ENCODE measurements at places on chromosomes 3 and 15.

DNA sequence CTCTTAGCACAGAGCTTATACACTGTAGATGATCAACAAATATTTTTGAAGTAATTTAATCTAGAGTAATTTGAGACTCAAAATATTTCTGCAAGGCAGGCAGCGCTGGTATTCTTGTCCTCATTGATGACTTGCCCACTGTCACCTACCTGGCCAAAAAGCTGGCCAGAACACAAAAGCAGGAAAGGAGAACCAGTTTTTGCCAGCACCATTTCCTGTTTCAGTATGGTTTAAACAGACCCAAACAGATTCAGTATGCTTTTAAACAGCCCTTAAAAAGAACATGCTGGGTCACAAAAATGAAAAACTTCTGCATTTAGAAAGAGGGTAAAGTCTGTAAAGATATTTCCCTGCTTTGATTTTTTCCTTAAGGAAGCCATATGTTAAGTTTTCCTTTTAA is 42.3 kb upstream of the ZNF280D start:
- no peak for DNase-seq

- peak; percentile 66 for DNase-seq
These were observed 601 bp downstream of the ACTL6A start for GRCh38 chr3:179563271-179563783.

DNA sequence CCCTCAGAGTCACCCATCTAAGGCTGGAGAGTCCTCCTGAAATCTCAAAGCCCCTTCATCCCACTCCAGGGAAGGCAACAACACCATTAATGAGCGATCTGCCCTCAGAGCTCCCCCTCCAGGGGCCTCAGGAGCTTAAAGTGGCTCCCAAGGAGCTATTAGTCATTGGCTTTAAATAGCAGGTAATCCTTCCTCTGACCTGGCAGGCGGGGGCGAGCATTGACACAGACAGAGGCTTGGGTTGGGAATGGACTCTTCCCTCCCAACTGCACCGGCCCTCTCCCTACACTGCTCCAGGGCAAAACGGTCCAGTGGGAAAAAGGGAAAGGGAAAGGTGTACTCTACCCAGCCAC is 1.4 kb downstream of the MFGE8 start:
- no peak for DNase-seq

DNA sequence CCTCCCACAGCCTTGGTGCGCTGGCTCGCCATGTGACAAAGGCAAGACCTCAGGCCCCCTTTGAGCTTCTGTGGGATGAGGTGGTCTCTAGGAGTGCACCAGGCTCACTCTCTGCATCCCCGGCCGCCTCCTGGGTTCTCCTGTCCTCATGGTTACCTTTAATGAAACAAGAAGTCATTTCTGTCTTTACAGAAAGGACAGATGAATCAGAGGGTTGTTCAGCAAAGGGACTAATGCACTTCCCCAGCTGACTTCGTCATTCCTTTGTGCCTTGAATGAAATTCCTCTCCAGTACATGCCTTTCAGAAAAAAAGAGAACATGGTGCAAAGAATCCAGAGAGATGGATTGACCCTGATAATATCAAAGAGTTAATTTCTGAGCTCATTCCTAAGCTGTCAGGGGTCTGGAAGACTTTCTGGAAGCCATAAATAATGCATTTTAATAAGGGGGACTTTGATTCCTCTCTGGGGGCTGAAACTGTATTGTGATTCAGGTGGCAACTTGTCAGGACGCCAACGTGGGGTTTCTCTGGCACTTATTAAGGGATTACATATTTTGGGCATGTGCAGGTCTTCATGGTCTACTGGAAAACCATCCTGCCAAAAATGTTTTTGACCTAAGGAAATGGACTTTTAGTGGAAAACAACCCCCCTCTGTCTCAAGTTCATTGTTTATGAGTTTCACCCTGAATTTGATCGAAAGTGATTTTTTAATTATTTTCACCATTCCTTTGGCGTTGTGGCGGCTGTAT is 122.7 kb downstream of the FBLN2 start:
- no peak for DNase-seq

DNA sequence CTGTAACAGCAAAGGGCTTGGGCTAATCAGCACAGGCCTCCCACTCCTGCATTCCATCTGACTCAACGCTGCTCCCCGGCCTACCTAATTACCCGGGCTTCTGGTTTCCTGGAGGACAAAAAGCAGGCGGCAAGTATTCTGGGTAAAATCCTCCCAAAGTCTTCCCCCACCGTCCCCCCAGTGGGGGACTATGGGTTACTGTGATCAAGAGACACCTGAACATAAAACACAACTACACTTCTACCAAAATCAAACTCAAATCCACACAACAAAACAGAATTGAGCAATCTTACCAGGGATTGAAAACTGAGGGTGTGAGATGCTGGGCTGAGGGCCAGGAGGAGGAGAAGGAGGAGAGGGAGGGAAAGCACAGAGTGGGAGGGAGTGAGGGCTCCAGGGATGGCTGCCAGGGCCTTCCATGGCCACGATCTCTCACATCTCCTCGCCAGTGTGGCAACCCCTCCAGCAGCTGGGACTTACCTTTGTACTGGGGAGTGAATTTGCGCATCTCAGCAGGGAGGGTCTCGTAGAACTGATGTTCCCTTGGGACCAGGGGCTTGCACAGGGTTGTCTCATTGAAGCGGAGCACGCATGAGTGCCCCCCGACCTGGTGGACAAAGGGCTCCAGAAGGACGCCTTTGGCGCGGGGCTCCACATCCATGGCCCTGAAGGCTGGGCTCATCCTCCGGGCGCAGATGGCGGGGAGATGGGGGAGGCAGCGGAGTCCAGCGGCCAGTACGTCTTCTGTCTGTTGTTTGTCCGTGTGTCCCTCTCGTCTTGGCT is 9.1 kb upstream of the NCKIPSD start:
- no peak for DNase-seq

- no peak for DNase-seq
These were observed 17.2 kb upstream of the CCR4 start for GRCh38 chr3:32934150-32934742.

DNA sequence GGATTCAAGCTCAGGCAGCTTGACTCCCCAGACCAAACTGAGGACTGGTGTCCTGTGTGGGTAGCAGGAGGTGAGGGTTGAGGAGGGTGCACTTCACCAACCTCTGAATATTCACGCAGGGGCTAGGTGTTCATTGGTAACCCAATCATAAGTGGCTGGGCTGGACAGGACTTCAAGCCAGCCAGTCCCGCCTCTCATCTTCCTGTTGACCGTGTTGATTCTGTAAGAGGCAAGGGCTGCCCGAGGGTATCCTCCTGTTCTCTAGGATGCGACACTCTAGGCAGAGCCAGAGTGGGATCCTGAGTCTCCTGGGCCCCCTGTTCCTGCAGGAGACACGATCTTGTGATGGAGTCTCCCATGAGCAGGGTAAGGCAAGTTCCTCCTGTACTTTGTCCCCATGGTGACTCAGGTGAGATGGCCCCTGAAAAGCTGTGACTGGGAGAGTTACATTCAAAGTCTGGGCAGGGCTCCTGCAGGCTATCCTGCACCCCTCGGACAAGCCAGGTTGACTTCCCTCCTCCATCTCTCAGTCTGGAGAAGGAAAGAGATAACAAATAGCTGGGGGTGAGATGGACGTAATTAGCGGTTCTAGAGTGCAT is 58.1 kb upstream of the POMGNT2 start:
- DNase-seq = no peak

GRCh38 chr15:67794832-67795574 is 30.3 kb upstream of the SKOR1 start:
- no peak for DNase-seq

DNA sequence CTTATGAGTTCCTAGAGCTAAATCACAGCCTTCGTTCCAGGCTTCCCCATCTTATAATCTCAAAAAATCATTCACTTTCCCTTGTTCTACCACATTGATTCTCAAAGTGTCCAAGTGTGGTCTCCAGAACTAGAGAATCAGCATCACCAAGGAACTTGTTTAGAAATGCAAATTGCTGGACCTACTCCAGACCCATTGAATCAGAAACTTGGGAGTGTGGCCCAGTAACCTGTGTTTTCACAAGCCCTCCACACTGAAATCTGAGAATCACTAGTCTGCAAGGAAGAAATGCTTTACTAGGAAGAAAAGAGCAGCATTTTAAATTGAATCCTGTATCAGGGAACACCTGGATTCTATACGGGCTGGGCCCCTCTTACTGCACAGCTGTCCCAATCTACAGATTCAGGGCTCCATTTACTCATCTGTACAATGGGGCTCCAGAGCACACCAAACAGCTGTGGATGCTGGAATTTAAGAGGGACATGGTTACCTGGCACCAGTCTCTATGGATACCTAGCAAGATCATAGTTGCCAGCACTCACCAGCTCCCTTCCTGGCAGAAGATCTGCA is 3.9 kb downstream of the MEGF11 start:
- no peak for DNase-seq

DNA sequence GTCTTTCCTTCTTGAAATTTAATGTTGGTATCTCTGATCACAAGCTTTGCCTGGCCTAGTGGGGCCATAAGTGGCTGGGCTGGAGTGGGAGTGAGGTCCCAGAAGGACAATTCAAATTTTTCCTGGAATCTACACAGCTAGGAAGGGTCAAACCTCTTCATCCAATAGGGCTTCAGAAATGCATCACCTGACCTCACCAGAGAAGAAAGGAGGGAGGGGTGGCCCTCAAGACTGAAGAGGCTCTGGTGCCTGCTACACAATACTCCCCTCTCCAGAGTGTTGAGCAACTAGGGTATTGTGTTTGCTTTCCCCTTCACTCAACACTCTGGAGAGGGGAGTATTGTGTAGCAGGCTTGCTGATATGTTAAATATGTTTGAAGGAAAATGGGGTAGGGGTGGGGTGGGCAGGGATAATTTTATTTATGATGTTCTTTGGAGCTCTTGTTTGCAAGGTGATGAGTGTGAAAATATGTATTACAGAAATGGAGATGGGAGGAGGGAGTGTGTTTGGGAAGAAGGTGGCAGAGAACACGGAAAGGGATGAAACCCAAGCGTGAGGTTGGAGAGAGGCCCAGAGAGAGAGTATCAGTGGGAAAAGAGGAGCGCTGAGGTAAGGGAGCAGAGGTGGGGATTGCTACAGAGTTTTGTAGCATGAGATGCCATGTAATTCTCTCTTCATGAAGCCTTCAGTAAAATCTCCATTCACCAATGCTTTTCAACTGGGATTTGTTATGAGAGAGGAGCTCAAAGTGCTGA is 5.7 kb upstream of the KLHL24 start:
- no peak for DNase-seq

DNA sequence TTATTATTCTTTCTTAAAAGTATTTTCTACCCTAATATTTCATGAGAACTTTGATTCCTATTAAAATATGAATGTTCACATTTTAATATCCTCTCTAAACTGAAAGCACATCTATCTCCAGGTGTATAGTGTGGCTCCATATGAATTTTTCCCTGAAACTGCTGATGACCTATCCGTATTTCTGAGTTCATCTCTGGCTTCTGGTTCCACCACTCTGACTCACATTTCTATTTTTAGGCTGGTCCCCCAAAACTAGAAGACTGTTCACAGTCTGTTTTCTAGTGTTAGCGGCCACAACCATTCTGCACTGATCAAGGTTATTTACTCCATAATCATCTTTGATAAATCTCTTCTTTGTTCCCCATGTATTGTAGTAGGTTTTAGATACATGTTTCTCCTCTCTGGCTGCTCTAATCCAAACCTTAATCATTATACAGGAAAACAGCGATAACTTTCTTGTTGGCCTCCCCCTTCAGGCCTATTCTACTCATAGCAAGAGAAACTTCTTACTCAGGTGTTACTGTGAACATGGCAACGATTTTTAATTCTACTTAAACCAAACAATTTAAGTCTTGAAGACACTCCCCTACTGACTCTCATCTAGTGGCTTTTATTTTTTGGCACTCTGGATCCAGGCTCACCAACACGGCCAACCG is 12.8 kb downstream of the ADPGK start:
- DNase-seq = no peak

- DNase-seq = no peak
These were observed 155.2 kb upstream of the UBE2E1 start for GRCh38 chr3:23650371-23651140.

GRCh38 chr3:187491371-187491770 is 123.2 kb downstream of the RTP4 start:
- no peak for DNase-seq

DNA sequence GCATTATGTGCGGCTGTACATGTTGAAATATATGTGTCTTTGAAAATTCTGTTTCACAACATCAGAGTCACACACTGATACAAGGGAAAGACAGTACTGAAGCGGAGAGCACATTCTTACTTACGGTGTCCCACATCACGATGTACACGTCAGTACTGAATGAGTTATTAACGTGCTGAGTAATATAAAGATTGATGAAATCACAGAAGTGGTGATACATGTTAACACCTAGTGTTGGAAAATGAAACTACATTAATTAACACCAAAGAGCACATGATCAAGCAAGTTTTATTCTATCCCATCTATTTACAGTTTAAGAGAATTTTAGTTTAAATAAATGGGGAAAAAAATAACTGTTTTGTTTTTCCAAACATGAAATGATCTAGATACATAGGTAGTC is 15.6 kb downstream of the EOGT start:
- no peak for DNase-seq

GRCh38 chr3:45210308-45211041 is 15.6 kb downstream of the TMEM158 start:
- DNase-seq = peak; percentile 79

- no peak for DNase-seq
These were observed 7.4 kb upstream of the CHRNA3 start for GRCh38 chr15:78628227-78628626.

DNA sequence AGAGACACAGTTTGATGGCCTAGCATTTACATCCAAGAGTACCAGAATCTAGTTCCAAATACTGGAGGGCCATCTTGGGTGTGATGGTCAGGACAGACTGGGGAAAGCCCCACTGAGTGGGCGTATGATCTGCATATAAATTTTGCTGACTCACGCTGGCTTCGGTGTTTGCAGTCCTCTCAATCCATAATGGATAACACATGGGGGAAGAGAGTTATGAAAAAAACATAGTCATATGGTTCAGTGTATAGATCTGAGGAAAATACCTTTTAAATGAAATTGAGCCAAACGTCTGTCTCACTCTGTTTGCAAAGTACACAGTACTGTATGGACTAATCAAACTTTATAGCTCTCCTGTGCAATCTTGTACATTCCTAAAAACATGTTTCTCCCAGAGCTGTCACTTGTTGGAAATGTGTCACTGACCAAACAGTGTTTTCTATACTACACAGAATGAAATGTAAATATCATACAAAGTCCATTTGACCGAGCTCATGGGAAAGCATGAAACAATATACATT is 125.3 kb upstream of the THBS1 start:
- DNase-seq = no peak

- no peak for DNase-seq
These were observed 2.0 kb downstream of the ISLR start for GRCh38 chr15:74175271-74176191.

GRCh38 chr15:55518641-55519040 is 10.6 kb upstream of the DNAAF4 start:
- no peak for DNase-seq

GRCh38 chr3:169848741-169849140 is 21.0 kb downstream of the LRRC31 start:
- no peak for DNase-seq

GRCh38 chr15:28004143-28005003 is 94.7 kb downstream of the OCA2 start:
- no peak for DNase-seq

GRCh38 chr3:189195302-189195701 is 23.5 kb downstream of the TPRG1 start:
- DNase-seq = no peak

- no peak for DNase-seq
These were observed 106.8 kb upstream of the CDIN1 start for GRCh38 chr15:36472672-36473071.

- peak; percentile 61 for DNase-seq
These were observed 12.9 kb downstream of the OCA2 start for GRCh38 chr15:28086175-28086703.

All from liver (tissue), 10 donors.